ENCODE measurements at places on chromosomes 6 and 20.
A peak's percentile ranks its signal among the peaks of the same experiment; 100 is the strongest.

DNA sequence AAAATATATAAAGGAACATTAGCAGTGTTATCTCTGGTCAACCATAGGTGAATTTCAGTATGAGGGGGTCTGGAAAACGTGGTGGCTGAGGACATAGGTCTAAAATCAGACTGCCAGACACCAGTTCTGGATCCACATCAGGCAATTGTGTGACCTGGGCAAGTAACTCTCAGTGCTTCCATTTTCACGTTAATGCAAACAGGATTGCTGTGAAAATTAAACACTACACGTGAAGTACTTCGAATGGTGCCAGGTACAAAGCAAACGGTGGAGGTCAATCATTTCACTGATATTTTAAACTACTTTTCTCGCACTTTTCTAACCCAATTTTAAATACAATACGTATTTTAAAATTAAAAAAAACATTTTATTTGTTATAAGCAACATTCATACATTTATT, 315.7 kb downstream of the TRDN start:
- H3K27ac ChIP-seq, result no peak overlapping the region
- no peaks in the 10 kb centered on the region for H3K4me1 ChIP-seq
- H3K36me3 ChIP-seq, result no peaks in the 10 kb centered on the region
- H3K4me3 ChIP-seq, result no peak overlapping the region
- DNase-seq, result no peak
- no peaks in the 10 kb centered on the region for H3K27me3 ChIP-seq

- no peaks in the 10 kb centered on the region for H3K27me3 ChIP-seq
- H3K4me1 ChIP-seq, result no peaks in the 10 kb centered on the region
- no peak overlapping the region for H3K27ac ChIP-seq
- no peak for DNase-seq
These were observed 419.3 kb downstream of the PHF3 start for GRCh38 chr6:64054861-64055260.

- H3K36me3 ChIP-seq, result peaks cover 7% of the 10 kb centered on the region
- H3K4me3 ChIP-seq, result no peak overlapping the region
- H3K4me1 ChIP-seq, result peaks cover 15% of the 10 kb centered on the region
- H3K27me3 ChIP-seq, result no peaks in the 10 kb centered on the region
- no peak overlapping the region for H3K27ac ChIP-seq
- DNase-seq, result no peak
These were observed 8.8 kb upstream of the FBXO30 start for GRCh38 chr6:145823328-145823944.

DNA sequence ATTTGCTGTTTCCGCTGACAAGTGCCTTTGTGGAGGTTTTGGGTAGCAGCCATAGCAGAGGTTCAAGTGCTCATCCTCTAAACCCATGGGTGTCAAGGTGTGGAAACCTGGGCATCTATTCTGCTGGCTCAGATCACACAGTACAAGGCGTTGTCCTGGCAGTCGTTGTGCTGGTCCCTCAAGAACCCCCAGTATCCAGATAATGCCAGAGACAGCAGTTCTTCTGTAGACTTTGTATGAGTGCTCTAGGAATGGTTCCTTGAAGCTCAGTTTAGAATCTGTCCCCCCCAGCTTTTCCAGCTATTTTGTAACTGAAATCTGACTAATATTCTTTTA, 655.7 kb upstream of the MAP3K7 start:
- no peaks in the 10 kb centered on the region for H3K27me3 ChIP-seq
- no peaks in the 10 kb centered on the region for H3K4me1 ChIP-seq
- H3K4me3 ChIP-seq, result no peak overlapping the region
- no peak for DNase-seq
- H3K36me3 ChIP-seq, result no peaks in the 10 kb centered on the region

DNA sequence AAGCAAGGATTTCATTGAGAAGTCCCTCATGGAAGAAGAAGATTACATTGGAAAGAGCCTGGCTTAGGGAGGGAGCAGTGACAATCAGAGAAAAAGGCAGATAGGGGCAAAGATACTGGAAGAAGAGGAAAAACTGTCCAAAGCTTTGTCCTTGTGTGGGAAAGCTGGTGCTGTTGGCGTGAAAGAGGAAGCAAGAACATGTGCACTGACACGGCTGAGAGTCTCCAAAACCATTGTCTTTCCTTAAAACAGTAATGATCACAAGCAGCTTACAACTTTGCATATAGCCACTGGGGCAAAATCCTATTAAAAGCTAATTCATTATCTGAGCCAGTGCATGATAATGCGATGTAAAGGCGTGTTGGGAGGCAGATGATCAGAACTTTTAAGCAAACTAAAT, 85.1 kb upstream of the ESR1 start:
- no peak for DNase-seq
- no peaks in the 10 kb centered on the region for H3K27me3 ChIP-seq
- H3K27ac ChIP-seq, result no peak overlapping the region
- no peaks in the 10 kb centered on the region for H3K36me3 ChIP-seq
- peaks cover 2% of the 10 kb centered on the region for H3K4me1 ChIP-seq
- H3K4me3 ChIP-seq, result no peak overlapping the region

DNA sequence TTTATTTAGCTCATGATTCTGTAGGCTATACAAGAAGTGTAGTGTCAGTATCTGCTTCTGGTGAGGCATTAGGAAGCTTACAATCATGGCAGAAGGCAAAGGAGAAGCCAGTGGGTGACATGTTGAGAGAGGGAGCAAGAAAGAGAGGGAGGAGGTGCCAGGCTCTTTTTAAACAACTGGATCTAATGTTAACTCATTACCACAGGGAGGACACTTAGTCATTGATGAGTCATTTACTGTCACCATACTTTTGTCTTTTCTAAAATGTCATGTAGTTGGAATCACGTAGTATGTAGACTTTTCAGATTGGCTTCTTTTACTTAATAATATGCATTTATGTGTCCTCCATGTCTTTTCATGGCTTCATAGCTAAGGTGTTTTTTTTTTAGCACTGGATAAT, 58.1 kb downstream of the NUS1 start:
- no peak overlapping the region for H3K4me3 ChIP-seq
- no peaks in the 10 kb centered on the region for H3K36me3 ChIP-seq
- H3K27ac ChIP-seq, result no peak overlapping the region
- H3K27me3 ChIP-seq, result peaks cover 7% of the 10 kb centered on the region
- H3K4me1 ChIP-seq, result no peaks in the 10 kb centered on the region

DNA sequence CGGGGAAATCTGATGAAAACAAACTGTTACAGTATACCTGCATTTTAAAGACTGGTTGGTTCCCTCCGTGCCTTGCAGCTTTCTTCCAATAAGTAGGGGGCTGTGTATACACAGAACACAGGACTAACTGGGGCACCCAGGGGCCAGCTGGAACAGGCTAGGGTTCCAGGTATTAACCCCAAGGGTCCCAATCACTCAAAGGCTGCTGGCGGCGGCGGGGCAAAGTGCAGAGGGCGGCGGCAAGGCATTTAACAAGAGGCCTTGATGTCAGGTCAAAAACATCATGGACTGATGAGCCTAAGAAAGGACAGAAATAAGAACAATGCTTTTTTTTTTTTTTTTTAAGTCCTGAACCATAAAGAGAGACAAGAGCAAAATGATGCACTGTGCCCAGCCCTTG, 2.5 kb downstream of the PMEPA1 start:
- peaks cover 5% of the 10 kb centered on the region for H3K4me1 ChIP-seq
- no peak overlapping the region for H3K4me3 ChIP-seq
- no peak overlapping the region for H3K27ac ChIP-seq
- no peak for DNase-seq
- peaks cover 43% of the 10 kb centered on the region for H3K27me3 ChIP-seq
- no peaks in the 10 kb centered on the region for H3K36me3 ChIP-seq

DNA sequence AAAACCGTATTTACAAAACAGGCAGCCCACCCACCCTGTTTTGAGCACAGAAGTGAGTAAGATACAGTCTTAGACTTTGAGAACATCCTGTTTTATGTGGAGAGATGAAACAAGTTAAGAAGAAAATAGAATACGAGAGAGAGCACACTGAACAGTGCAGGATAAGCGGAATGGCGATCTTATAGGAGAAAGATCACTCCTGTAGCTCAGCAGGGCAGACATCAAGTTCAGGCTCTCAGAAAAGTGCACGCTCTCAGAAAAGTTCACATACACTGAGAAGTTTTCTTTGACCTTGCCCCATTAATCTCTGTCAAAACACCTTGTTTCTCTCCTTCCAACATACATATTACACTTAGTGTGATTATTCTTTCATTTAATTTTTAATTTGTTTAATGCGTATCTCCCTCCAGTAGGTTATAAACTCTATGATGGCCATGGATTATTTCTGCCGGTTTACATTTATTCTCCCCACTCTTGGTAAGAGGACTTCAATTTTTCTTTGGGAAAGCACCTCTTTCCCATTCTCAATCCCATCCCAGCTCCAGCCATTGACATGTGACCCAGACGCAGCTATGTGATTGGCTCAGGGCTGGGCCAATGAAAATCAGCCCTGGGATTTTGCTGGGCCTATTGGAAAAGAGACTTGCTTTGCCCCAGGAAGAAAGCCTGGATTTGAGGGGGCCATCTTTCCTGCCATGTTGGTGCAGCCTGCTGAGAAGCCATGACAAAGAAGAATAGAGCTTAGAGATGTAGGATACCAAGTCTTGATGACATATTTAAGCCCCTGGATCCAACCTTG, 16.2 kb downstream of the KCNB1 start:
- no peak for DNase-seq
- peaks cover 13% of the 10 kb centered on the region for H3K27me3 ChIP-seq

GRCh38 chr6:170186941-170187668, 103.8 kb downstream of the DLL1 start:
- H3K27ac ChIP-seq, result no peak overlapping the region
- peaks cover 2% of the 10 kb centered on the region for H3K36me3 ChIP-seq
- H3K4me1 ChIP-seq, result no peaks in the 10 kb centered on the region
- no peaks in the 10 kb centered on the region for H3K27me3 ChIP-seq
- no peak overlapping the region for H3K4me3 ChIP-seq
- no peak for DNase-seq

DNA sequence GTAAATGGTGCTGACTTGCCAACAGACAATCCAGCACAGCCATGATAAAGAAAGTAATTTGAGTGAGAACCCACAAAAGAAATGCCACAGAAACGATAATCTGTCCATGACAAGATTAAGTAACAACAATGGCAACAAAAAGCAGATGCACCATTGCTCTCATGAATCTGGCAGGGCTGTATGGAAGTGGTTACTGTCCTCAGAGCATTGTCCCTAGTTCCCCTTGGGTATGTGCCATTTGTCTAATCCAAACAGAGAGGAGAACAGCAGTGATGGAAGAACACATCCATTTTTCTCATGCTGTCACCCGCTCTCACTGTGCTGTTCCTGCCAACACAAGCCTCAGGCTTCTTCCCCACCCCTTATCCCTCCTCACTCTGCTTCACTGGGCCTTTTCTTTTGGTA, 65.8 kb downstream of the REV3L start:
- no peak overlapping the region for H3K4me3 ChIP-seq
- H3K4me1 ChIP-seq, result peaks cover 2% of the 10 kb centered on the region
- peaks cover 5% of the 10 kb centered on the region for H3K36me3 ChIP-seq
- H3K27ac ChIP-seq, result no peak overlapping the region
- no peaks in the 10 kb centered on the region for H3K27me3 ChIP-seq
- DNase-seq, result no peak

DNA sequence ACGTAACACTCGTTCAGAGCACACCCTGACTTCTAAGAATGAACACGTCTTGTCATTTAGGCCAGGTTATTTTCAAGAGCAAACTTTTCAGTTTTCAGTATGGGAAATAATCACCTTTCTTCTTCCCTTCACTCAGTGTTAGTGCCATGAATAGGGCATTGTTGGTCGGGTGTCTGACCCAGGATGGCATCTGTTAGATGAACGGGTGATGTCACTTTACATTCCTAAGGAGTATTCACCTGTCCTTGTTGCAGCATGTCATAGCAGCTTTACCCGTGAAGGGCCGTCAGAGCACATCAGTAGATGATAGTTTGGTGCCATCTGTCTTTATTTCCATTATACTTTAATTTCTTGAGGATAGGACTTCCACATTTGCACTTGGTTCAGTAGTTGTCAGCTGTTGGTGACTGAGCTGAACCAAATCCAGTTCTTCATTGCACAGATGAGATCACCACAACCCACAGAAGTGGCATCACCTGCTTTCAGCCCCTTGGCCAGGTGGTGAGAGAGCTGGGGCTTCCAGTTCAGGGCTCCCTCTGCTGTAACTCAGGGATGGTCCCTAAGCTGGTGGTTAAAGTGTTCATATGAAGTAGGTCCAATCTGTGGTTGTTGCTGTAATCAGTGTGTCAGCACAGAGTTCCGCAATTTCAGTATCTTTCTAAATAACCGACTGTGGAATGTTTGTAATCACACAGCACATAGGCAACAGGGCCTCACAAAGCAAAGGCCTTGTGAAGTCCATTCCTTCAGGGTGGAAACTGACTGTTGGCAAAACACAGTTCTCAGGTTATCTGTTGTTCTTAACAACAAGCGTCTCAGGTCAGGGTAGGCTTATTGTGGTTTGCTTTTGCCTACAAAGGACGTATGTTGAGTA, 68.2 kb downstream of the FAM120B start:
- H3K36me3 ChIP-seq, result peaks cover 11% of the 10 kb centered on the region
- H3K27ac ChIP-seq, result no peak overlapping the region

DNA sequence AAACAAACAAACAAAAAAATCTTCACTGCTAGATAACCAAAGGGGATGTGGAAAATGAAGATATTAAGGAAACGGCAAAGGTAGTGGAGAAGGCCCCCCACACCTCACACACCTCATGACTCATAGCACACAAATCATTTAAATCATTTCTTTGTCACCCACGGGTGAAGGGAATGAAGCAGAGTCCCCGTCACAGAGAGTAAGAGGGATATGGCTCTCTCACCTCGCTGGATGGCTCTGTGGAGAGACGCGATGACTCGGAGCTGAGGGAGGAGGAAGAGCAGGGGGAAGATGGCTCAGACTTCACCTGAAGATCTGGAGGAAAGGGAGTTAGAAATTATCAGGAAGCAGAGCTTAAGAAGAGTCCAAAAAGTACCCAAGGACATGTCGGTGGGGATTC, 1.2 kb downstream of the ATF6B start:
- H3K36me3 ChIP-seq, result peaks cover 36% of the 10 kb centered on the region
- peak overlapping the region; percentile 100 for H3K4me3 ChIP-seq
- no peaks in the 10 kb centered on the region for H3K27me3 ChIP-seq
- peaks cover 34% of the 10 kb centered on the region for H3K4me1 ChIP-seq

DNA sequence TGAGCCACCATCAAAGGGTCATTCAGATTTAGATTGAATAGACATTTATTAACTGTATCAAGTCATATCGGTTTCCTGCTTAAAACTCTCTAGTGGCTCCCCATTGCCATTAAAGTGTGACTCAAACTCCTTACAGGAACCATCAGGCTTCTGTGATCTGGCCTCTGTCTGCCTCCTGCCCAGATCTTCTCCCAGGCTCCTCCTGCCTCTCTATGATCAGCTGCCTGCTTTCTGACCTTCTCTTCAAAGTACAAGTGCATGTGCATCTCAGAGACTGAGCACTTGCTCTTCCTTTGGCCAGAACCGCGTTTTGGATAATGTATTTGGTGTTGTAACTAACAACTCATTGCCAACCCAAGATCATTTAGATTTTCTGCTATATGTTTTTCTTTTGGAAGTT, 52.7 kb downstream of the IL20RA start:
- H3K36me3 ChIP-seq, result no peaks in the 10 kb centered on the region
- no peak overlapping the region for H3K27ac ChIP-seq
- H3K4me1 ChIP-seq, result no peaks in the 10 kb centered on the region
- DNase-seq, result no peak
- H3K4me3 ChIP-seq, result no peak overlapping the region

GRCh38 chr6:111663692-111664564, 58.2 kb upstream of the TRAF3IP2 start:
- no peak overlapping the region for H3K4me3 ChIP-seq
- peaks cover 7% of the 10 kb centered on the region for H3K4me1 ChIP-seq
- H3K27ac ChIP-seq, result no peak overlapping the region
- peaks cover 33% of the 10 kb centered on the region for H3K36me3 ChIP-seq
